ENCODE measurements at places on chromosomes 3 and 15.

DNA sequence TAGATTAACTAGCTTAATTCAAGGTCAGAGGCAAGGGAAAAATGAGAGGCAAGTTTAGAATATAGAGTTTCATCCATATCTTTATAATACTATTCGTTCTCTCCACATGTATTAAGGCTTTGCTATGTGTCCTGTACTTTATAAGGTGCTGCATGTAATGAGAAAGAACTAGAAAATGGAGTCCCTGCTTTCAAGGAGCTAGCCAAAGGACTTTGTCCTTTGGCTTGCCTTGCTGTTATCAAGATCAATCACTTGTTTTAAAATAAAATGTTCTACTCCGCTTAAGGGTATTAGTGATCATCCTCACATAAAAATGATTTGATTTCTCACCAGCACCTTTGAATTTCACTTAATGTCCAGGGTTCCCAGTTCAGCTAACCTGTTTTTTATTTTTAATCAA is 470.9 kb downstream of the WDR72 start:
- DNase-seq = no peak

DNA sequence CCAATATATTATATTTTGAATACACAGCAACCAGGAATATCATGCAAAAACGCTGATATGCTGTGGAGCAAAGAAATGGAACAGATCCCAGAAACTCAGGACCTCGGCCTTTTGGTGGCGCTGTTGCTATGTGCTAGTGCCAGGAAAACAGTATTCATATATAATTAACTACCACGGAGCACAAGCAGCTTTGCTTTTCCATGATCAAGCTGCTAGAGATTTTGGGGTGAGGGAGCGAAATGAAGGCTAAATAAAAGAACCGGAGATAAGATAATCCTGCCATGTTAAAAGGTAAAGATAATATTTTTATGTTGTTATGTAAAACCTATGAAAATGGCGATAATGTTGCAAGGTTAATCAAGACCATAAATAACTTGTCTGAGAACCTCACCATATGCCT is 157.7 kb upstream of the FAM3D start:
- DNase-seq = no peak

GRCh38 chr15:79549196-79549595 is 117.1 kb downstream of the MINAR1 start:
- no peak for DNase-seq

GRCh38 chr3:50302095-50303012 is 1.0 kb downstream of the HYAL1 start:
- no peak for DNase-seq

GRCh38 chr15:85365980-85366379 is 14.4 kb upstream of the AKAP13 start:
- no peak for DNase-seq

GRCh38 chr15:71104636-71105035 is 10.6 kb upstream of the THSD4 start:
- no peak for DNase-seq

GRCh38 chr3:139308560-139308959 is 35.3 kb upstream of the MRPS22 start:
- DNase-seq = no peak

DNA sequence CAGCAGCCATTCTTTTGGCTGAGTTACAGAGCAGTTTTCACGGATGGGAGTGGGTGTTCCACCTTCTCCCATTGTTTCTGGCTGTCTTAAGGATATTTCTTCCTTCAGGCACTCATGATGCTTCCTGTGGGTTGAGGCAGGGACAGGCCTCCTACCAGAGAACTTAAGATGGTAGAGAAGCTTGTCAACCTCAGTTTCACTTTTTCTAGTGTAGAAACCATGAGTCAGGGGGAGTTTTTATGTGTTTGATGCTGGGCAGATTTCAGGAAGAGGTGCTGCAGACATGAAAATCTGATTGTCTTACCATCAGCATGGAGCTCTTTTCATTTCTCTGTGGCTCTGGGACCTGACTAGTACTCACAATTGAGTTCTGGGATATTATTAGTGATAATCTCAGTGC is 48.7 kb upstream of the VEPH1 start:
- DNase-seq = no peak

DNA sequence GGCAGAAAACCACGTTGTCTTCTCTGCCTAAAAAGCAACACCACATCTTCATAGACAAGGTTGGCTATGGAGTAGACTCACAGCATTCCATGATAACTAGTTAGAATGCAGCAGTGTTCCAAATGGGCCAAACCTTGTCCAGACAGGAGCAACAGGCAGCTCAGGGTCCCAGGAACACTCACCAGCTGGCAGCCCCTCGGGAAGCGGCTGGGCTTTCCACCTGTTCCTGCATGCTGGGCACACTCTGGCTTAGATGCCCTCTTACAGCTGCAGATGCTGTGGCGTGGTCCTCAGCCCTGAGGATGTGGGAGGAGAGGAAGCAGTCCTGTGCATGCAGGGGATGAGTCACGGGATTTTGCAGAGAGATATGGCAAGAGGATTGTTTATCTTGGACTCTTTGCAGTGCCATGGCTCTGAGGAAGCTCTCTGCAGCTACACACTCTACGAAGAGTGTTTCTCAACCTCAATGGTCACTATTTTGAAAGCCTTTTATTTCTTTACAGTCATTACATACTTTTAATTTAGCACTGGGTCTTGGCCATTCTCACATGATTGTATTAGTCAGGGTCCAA is 11.3 kb downstream of the NRROS start:
- DNase-seq = peak; percentile 95

- DNase-seq = no peak
Observed at GRCh38 chr3:78670746-78671145, 1097.1 kb downstream of the ROBO1 start.

DNA sequence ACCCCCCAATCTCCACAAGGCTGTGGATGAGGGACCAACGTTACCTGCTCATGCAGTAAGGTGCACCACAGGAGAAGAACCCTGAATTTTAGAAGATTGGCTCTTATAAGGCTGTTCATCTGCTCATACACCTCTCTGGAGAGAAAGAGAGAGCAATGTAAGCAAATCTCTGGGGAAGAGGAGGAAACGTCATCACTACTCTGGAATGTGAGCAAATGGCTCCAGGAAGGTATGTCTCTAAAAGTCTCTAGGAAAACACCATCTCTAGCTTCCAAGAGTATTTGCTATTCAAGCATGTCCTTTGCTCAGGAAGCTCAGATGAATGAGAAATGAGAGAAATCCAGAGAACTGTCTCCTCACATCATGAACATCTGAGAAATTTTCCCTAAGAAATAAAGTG is 235.4 kb downstream of the TBL1XR1 start:
- DNase-seq = no peak

DNA sequence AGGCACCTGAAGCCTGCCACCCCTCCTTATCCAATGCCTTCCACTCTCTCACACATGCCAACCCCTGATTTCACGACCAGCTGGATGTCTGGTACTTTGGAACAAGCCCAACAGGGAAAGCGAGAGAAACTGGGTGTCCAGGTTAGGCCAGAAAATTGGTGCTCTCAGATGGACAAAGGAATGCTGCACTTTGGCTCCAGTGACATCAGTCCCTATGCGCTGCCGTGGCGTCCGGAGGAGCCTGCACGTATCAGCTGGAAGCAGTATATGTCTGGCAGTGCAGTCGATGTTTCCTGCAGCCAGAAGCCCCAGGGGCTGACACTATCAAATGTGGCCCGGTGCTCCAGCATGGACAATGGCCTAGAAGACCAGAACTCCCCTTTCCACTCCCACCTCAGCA is 45.2 kb downstream of the CDAN1 start:
- DNase-seq = no peak

DNA sequence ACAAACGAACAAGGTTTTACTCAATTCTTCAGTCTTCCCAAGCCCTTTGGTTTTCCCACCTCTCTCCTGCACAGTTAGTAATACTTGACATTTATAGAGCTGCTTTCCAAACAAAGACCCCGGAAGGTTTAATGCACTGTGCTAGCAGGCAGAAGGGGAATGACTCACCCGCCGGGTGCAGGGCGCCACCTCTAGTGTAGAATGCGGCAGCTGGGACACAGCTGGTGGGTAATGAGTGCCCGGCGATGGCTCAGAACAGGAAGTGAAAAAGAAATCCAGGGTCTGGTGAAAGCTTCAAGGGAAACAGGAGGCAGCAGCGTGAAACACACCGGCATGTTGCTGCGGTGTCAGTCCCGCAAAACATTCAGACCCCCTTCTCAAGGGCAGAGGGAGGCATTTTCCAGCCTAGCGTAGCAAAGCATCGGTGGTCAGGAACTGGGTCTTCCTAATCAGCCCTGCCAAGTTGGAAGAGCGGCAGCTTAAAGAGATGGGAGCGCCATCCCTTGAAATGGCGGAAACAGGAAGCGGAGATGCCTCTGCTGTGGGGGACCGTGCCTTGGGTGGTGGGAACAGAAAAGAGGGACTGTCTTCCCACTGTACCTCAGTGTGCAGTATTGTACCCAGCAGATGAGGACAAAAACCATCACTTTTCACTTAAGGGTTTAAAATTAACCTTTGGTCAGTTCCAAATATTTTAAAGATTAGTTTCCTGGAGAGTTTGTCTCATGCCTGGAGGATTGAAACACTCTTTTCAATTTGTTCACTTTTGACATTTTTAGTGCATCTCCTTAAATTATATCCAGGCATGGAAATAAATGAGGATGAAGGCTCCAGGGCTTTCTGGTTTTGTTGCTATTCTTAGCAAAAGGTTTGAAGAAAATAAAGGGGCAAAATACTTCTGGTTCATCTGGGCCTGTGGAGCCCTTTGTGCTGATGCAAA is 160.7 kb upstream of the MCTP2 start:
- DNase-seq = peak; percentile 24

- DNase-seq = no peak
Observed at GRCh38 chr3:94175677-94176076, 112.8 kb downstream of the NSUN3 start.

- no peak for DNase-seq
Observed at GRCh38 chr3:22288756-22289155, 537.7 kb upstream of the ZNF385D start.

GRCh38 chr15:68683551-68683950 is 104.8 kb downstream of the CORO2B start:
- DNase-seq = no peak

DNA sequence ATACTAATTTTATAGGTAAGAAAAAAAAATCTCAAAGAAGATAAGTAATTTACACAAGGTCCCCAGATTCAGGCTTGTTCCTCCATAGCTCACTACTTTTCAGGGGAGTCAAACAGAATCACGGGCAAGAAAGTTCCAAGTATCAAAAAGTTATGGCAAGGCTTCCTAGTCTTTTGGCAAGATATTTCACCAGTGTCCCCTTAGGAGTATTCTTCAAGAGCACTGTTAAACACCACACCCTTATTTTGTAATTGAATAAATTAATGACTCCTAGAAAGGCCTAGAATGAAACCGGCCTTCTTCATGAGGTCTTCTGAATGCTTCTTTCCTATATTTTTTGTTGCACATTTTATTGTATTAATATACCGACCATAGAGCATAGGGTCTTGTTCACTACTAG is 109.7 kb downstream of the MYLK start:
- DNase-seq = no peak

DNA sequence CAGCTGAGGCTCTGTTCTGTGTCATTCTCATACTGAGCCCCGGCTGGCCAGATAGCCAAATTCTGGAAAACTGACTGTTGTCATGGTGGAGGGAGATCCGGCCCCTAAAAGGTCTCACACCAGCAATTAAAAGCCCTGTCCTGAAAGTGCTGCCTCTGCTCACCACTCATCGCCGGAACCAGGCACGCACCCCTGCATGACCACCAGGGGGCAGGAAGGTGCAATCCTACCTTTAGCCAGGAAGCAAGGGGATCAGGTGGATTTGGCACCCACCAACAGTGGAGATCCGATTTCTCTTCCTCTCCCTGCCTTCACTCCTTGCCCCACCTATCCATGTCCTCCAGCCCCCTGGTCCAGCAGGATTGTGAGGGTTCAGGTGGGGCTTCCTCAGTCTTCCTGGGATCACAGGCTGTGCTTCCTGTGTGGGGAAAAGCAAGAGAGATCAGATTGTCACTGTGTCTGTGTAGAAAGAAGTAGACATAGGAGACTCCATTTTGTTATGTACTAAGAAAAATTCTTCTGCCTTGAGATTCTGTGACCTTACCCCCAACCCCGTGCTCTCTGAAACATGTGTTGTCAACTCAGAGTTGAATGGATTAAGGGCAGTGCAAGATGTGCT is 16.1 kb upstream of the CACNA2D2 start:
- no peak for DNase-seq

- DNase-seq = no peak
Observed at GRCh38 chr15:69623392-69624154, 171.0 kb downstream of the RPLP1 start.

GRCh38 chr15:30062881-30063280 is 19.9 kb upstream of the GOLGA8J start:
- no peak for DNase-seq

- DNase-seq = no peak
Observed at GRCh38 chr3:177358091-177358976, 161.1 kb upstream of the TBL1XR1 start.

GRCh38 chr3:194352667-194353246 is 1.6 kb upstream of the CPN2 start:
- no peak for DNase-seq

DNA sequence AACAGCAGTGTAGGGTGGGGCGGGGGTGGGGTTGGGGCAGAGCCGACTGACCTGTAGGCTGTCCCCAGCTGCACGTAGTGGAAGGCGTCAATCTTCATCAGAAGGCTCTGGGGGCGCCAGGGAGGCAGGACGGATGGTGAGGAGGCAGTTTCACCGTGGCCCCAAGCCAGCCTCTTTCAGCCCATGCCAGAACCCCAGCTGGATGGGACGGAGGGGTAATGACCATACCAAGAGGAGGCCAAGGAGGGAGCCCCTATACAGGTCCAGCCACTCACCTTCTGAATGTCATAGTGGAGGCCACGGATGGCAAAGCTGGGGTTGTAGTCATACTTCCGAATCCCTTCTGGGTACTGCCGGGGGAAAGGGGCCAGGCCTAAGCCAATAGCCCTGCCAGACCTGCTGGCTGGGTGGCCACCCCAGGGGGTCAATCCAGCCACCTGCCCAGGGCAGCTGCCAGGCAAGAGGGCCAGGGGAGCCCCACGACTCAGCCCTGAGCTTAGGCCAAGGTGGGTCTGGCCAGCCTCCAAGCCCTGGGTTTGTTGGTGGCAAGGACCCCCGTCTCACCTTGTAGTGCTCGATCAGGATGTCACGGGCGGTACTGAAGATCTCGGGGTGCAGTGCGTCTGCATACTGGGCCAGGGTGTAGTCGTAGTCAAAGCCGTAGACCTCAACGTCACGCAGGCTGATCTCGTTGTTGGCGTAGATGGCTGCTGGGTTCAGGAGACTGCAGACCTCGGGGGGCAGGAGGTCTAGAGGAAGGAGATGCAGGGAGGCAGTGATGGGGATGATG is 4.9 kb downstream of the NT5DC2 start:
- DNase-seq = no peak

GRCh38 chr3:36394176-36394575 is 13.9 kb downstream of the STAC start:
- no peak for DNase-seq

Data from BJ (cell line).